ENCODE measurements at places on chromosomes 1 and 21. TPM values are rescaled to one million over a fixed set of nuclear protein-coding genes. Genes with fewer than 3 reads are reported as not detected.

IGSF5 gene
- polyA plus RNA-seq, result 0.04 TPM

HTR6 gene
- not detected for polyA plus RNA-seq

UTS2 gene
- polyA plus RNA-seq, result 5.3 TPM

SLC22A15 gene
- polyA plus RNA-seq, result 2.3 TPM

TTC39A gene
- polyA plus RNA-seq, result 0.43 TPM

S100A2 gene
- polyA plus RNA-seq, result 2.8 TPM

DRAXIN gene
- 0.04 TPM for polyA plus RNA-seq

ITGB2 gene
- polyA plus RNA-seq, result 332 TPM

C1orf74 gene
- 0.96 TPM for polyA plus RNA-seq

ATF6 gene
- 2.5 TPM for polyA plus RNA-seq

HSD3B1 gene
- not detected for polyA plus RNA-seq

B3GALT2 gene
- polyA plus RNA-seq, result 0.13 TPM

GJA8 gene
- not detected for polyA plus RNA-seq

IQGAP3 gene
- 0.35 TPM for polyA plus RNA-seq

ETV3L gene
- polyA plus RNA-seq, result not detected

LDLRAD1 gene
- polyA plus RNA-seq, result not detected

DMRTA2 gene
- 0.15 TPM for polyA plus RNA-seq

TRMT1L gene
- polyA plus RNA-seq, result 7.7 TPM

VANGL1 gene
- polyA plus RNA-seq, result 0.61 TPM

IFI16 gene
- 205 TPM for polyA plus RNA-seq

PRRX1 gene
- 3.1 TPM for polyA plus RNA-seq

Measured in spleen (tissue), 13 donors.